Stimulated activated CD4-positive, alpha-beta T cell treated with anti-CD3 and anti-CD28 coated beads, Interleukin-4, amount 100 ng/mL, for 4 hours (primary cell): ENCODE measurements at places on chromosomes 12 and 14.

DNA sequence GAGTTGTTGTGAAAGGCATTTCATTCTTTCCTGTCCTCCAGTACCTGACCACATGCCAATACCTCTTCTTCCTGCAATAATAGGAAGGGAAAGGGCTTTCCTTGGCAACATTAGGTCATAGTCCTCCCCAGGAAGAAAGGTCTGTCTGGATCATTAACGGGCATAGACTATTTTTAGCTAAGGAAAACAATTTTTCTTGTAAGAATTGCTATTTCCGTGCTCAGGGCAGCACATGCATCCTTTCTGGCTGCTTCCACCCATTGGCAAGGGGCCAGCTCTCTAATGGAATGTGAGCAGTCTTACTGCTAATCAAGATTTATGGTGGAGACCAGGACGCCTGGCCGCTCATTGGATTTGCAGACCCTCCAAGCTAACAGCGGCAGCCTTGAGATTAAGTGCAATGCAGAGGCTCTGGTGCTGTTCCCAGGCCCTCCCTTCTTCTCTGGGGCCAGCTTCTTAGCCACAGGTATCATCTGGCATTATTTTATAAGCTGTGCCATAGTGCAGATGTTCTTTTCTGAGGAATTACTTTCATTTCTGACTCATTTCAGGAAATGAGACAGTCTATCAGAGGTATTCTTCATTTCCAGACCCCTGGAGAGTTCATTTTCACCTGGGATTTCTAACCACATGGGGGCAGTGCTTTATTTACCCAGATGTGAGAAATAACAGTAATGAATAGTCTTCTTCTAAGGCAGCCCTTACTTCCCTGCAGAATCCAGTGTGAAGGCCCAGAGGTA is 52.9 kb downstream of the ANO6 start:
- no peak for DNase-seq

DNA sequence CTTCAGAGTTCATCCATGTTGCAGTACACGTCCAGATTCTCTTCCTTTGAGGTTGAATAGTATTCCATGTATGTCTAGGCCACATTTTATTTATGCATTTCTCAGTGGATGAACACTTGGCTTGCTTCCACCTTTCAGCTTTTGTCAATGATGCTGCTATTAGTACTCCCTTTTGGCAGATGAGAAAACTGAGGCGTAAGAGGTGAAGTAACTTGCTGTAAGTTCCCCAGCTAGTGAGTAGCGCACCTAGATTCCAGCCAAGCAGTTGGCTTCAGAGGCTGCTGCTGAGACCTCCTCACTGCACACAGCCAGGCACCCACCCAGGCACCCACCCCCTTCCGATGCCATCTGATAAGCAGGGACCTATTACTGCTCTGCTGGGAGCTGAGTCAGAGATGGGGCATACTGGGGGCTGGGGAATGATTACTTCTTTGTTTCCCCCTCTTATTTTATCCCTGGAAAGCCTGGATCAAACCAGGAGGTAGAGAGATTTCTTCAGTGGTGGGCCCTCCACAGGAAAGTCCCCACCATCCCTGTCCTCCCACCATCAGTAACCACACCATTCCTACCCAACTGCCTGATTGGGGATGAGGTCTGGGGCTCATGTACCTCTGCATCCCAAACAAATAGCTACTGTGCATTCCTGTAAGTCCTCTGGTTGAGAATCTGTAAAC is 234.6 kb downstream of the PCNX1 start:
- no peak for DNase-seq

DNA sequence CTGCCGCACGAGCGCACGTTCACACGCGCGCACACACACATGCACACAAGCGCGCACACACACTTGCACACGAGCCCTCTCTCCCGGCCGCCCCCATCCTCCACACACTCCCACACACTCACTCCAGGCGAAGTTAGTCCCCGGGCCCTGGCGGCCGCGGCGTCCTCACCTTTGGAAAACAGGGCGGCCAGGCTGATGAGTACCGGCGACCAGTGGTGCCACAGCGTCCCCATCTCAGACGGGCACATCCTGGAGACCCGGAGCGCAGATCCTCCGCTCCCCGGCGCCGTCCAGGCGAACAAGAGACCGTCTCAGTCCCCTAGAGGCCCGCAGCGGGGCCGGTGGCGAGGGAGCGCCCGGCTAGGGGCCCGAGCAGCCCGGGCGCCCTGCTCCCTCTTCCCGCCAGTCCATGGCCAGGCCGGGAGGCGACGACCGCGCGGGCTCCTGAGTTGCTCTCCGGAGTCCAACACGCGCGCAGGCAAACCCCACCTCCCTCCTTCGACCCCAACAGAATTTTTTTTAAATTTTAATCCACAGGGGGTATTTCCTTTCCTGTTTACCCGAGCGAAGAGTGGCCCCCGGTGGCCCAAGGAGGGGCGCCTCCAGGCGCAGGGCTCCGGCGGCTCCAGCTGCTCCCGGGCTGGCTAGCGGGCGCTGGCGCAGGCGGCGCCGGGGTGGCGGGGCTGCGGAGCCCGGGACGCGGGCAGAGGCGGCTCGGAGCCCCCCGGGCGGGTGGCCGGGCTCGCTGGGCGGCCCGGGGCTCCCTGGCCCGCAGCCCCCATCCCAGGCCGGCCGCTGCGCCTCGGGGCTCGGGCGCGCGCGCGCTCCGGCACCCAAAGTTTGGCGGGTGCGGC is 506 bp downstream of the TMEM132D start:
- no peak for DNase-seq

GRCh38 chr14:24280797-24281460 is 9.5 kb upstream of the RABGGTA start:
- DNase-seq: no peak

DNA sequence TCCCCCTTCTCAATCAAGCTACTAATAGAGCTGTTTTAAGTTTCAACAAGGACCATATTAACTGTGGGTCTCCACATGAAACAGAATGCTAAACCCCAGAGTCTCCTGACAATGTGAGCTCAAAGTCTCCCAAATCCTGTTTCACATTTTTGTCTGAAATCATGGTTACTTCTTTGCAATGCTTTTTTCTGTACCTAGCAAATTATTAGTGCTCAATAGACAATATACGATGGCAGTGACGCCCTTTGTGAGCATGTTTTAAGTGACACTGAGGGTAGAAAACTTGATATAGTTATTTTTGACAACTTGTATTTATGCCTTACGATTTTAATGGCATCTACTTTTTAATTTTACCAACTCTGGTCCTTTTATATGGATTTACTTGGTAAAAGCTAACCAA is 85.4 kb upstream of the SOX5 start:
- no peak for DNase-seq

DNA sequence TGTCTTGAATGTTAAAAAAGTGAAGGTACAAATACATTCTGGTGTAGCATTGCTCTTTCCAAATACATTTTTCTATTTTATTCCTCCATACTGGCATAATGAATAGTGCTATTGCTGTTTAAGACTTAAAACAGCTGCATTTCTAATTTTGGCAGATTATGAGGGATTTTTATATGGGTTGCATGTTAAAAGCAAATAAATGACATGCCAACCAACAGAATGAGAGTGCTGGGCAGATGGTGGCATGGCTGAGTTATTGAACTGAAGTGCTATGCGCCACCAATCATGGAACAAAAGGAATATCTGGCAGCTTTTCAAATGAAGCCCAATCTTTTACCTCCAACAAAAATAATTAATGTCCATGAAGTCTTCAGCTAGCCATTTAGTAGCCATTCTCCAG is 215.0 kb downstream of the PRKD1 start:
- DNase-seq: no peak

DNA sequence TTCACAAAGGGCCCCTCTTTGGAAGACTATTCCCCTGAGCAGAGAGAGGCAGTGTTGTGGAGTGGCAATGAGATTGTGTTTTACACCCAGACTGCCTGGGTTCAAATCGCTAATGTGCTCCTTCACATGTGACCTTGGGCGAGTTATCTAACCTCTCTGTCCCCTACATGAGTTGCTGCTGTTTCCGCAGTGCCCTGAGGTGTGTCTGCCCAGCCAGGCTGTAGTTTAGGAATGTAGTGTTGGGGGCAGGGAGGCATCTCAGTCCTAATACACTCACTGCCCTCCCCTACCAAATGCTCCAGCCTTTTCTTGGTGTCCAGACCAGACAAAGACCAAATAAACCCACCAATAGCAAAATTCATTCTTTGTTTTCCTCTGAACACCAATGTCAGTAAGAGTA is 78.6 kb downstream of the SLC24A4 start:
- DNase-seq: no peak

DNA sequence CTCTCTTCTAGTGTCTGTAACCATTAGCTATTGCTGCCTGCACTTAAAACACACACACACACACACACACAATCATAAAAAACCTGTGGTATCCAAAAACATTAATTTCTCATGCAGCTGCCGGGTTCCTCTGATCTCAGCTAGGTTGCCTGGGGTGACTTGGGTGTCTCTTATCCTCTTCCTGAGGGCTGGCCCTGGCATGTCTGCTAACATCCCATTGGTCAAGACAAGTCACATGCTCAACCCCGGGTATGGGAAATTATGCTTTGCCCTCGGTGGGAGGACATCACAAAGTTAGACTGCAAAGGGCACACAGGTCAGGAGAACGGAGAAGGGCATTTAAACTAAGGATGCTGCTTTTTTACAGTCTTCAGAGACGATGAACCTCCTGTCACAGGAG is 55.7 kb downstream of the TRPV4 start:
- no peak for DNase-seq

DNA sequence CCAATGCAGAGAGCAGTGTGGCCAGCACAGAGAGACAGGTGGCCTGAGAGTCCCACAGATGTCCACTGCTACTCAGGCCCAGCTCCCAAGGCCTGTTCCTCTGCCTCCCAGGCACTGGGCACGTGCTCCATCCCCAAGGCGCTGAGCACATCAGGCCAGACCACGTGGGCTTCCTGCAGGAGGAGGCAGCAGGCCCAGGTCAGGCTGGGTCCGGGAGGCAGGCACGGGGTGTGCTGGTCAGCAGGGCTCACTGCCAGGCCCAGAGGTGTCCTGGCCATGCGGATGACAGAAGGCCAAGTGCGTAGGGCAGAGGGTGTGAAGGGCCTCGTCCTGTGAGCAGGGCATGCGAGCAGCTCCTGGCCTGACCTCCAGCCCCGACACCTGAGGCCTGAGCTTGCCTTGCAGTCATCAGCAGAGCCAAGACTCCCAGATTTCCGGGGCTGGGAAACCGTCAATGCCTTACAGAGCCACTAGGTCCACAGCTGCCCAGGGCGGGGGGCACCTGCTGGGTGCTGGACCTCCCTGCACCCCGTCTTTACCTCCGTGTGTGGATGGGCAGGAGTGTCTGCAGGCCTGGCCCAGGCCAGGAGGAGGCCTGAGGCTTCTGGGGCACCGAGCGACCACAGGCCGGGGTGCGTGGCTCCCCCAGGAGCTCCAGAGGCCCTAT is 14.9 kb downstream of the TRMT61A start:
- DNase-seq: no peak

DNA sequence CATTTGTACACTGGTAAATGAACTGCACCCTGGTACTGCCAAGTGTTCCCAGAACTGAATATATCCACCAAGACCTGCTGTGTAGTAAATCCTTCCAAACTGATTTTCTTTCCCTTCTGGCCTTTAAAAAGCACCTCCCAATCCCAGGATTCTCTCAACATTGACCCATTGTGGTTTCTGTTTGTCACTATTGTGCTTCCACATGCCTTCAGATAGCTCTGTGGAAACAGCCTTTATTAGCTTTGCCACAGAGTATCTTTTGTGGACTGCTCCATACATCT is 949 bp upstream of the KIF21A start:
- DNase-seq: no peak

DNA sequence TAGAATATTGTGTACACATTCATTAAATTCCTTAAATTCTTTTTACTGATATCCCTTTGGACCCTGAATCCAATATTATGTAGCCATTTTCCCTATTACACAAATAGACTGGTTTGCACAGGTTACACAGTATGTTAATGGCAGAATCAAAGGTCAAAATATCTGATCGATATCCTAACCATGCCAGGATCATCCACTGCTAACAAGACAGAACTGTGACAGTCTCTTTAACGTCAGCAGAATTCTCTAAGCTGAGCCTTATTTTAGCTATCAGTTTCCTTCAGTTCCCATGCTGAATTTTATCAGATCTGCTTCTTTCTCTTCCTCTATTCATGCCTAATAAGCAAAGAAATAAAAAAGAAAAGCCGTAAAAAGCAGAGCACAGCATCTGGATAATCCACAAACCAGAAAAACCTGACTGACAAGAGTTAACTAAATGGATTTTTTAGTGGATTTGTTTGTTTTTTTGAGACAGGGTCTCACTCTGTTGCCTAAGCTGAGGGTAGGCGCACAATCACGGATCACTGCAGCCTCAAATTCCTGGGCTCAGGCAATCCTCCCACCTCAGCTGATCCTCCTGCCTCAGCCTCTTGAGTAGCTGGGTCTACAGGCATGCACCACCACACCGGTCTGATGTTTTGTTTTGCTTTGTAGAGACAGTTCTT is 130.4 kb downstream of the PAWR start:
- no peak for DNase-seq

DNA sequence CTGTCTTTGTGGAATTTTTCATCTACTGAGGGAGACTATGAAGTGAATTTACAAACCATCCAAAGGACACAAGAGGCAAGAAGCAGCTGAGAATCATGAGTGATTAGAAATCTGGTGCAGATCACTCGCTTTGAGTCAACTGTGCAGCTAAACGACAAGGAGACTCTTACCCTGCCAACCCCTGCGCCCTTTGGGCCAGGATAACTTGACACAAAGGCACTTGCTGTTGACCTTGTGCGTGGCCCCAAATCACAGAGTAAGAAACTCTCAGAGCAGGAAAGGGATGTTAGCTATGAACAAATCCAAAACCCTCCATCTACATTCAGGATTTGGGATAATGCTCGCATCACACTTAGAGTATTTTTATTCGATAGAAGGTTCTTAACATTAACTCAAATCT is 11.5 kb upstream of the PARP11 start:
- DNase-seq: no peak

DNA sequence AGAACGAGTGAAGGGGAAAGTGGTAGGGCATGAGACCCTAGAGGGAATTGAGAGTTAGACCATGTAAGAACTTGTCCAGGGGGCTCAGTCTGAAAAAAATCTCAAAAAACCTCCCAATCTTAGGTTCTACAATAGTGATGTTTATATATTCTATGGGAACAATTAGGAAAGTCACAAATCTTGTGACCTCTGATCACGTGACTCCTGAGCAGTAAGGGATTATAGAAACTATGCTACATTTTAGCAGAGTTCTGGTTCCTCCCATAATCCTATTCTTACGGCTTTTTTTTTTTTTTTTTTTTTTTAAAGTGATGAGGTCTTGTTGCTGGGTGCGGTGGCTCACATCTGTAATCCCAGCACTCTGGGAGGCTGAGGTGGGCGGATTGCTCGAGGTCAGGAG is 5.8 kb downstream of the ADCK1 start:
- no peak for DNase-seq
